Naive B cell (primary cell): ENCODE measurements at places on chromosomes 4 and X. TPM values are rescaled to one million over a fixed set of nuclear protein-coding genes. Genes with fewer than 3 reads are reported as not detected.

ALAS2 gene
- 2.4 TPM for polyA plus RNA-seq

RTL5 gene
- 0.17 TPM for polyA plus RNA-seq

S100P gene
- not detected for polyA plus RNA-seq

KLF8 gene
- polyA plus RNA-seq: 6.8 TPM

MAGEA6 gene
- not detected for polyA plus RNA-seq
